ENCODE measurements at places on chromosomes 1 and 21. TPM values are rescaled to one million over a fixed set of nuclear protein-coding genes. Genes with fewer than 3 reads are reported as not detected.

- no peaks in the 10 kb centered on the region for H3K36me3 ChIP-seq
- H3K4me1 ChIP-seq: no peaks in the 10 kb centered on the region
- H3K4me3 ChIP-seq: no peak overlapping the region
- H3K27me3 ChIP-seq: no peaks in the 10 kb centered on the region
- no peak for DNase-seq
Measured at GRCh38 chr1:66327588-66327987, 206.4 kb upstream of the SGIP1 start.

DNA sequence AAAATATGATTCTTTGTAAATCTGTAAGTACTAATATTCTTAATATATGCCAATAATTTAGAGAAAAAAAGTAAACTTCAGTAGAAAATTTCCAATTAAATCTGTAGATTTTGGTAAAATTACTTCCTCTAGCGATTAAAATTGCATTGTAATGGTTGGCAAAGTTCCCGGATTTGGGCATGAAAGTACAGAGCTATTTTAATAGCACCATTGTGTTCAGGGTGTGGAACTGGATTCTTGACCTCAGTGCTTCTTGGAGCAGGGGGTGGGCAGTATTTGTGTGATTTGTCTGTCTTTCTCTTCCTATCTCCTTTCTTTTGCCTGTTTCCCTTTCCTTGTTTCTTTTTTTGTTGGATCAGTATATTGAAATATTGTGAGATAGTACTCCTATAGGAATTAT is 72.1 kb downstream of the DNM3 start:
- H3K27ac ChIP-seq: no peak overlapping the region
- no peak for DNase-seq
- H3K36me3 ChIP-seq: no peaks in the 10 kb centered on the region
- H3K4me1 ChIP-seq: no peaks in the 10 kb centered on the region
- no peak overlapping the region for H3K4me3 ChIP-seq

- H3K4me1 ChIP-seq: no peaks in the 10 kb centered on the region
- H3K27me3 ChIP-seq: no peaks in the 10 kb centered on the region
- H3K27ac ChIP-seq: no peak within 1 kb of the TSS
- H3K4me3 ChIP-seq: no peak within 1 kb of the TSS
- no peaks in the 10 kb centered on the region for H3K36me3 ChIP-seq
- DNase-seq: no peak
Measured at GRCh38 chr1:192158181-192158580, at the start of gene RGS18. TSS of gene RGS18 (plus strand) at chr1:192158462. CDS start at chr1:192158638, 176 bp downstream.

- H3K36me3 ChIP-seq: no peaks in the 10 kb centered on the region
- no peak for DNase-seq
- no peaks in the 10 kb centered on the region for H3K27me3 ChIP-seq
Measured at GRCh38 chr1:232386294-232386693, 243.6 kb downstream of the SIPA1L2 start.

Gene C8A
- not detected for total RNA-seq

Gene MATN1
- total RNA-seq: not detected

Data from uterus (tissue), 4 donors.